ENCODE measurements at places on chromosomes 3 and 15.

- peak; percentile 69 for DNase-seq
These were observed 69.2 kb upstream of the COL6A5 start for GRCh38 chr3:130276203-130276803.

DNA sequence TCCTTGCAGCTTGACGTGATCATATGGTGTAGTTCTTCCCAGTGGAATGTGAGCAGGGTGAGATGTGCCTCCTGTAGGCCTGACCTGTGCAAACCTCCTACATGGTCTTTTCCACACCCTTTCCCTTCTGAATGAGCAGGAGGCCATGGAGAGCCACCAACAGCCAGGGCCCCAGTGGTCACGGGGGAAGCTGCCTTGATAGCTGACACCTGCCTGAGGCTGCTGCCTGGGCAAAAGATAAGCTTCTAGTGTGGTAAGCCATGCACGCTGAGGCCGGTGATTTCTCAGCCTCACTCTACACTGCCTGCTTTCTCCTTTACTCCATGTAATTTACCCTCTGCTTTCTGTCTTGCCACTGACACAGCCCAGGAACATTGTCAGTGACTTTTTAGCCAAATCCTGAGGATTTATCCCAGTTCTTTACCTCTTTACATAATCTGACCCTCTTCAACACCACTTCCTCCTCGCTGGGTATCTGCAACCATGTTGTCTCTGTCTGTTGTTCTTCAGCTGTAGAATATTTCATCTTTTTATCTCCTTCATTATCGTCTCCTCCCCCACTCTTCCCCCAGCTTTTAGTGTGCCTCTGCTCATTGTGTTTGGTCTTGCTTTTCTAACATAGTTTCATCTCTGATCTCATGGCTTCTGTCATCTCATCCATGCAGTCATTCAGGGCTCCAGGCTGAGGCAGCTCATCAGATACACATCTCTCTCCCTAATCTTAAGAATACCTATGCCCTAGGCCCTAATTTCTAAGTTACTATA, 11.2 kb upstream of the KBTBD12 start:
- DNase-seq = no peak

DNA sequence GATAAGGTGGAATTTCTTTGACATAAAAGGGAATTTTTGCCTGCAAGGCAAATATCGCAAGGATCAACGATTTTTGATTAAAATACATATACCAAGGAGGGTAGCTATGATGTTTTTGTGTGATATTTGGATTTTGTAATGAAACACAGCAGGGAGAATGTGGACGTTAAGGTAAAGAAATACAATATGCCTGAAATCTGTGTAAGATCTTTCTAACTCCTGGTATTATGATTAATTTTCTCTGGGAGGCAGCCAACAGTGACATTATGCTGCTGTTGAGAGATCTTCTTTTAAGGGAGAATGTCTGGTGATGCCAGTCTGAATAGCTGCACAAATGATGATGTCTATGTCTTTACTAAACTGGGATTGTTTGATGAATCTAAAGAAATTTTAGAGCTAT, 972.2 kb downstream of the SQOR start:
- no peak for DNase-seq

DNA sequence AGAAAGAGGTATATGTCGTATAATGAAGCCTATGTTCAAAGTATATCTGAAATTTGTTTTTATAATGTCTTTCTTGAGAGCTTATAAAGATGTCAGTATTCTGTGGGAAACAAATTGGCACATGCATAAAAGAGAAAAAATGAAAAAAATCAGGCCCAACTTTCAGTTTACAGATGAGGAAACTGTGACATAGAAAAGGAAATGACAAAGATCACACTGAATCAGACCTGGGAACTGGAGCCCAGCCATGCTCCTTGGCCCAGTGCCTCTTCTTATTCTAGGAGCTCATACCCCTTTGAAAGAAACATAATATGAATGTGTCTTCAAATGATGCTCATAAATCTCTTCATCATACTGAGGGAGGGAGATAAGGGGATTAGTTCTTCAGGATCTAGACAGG, 48.4 kb downstream of the TMEM44 start:
- DNase-seq = no peak

Data from AG08395 (cell line).